ENCODE measurements at places on chromosomes 4 and X.

GRCh38 chrX:152819732-152820131, 10.8 kb downstream of the CETN2 start:
- DNase-seq, result no peak

DNA sequence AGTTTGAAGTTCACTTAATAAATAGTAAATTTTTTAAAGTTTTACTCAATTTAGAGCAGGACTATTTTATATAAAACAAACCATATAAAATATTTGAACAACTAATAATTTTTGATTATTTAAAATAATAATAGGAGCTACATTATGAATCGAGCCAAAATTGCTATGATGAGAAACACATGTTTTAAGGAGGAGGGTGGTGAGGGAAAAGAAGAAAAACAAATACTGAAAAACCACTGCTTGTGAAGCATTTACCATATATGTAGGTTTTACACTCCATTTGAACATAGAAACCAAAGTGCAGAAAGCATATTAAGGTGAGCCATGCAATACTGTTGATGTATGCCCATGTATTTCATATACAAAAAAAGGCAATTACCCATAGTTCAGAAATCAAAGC, 448.9 kb downstream of the FSTL5 start:
- DNase-seq, result no peak

DNA sequence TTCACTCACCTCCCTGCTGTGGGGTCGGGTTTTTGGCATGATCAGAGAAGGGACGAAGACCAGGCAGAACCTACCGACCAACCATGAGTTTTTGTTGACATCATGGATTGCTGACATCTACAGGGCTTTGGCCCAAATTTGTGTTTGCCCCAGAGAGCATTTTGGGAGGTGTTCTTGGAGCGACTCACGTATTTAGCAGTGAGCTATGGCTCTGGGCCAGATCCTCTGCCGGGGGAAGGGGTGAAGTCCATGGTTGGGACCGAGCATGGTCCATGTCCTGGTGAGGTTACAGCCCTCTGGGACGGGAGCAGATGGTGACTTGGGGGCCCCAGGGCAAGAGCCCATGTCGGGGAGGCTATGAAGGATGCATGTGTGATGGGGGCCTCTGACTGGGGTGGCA, 17.4 kb downstream of the SORCS2 start:
- no peak for DNase-seq

DNA sequence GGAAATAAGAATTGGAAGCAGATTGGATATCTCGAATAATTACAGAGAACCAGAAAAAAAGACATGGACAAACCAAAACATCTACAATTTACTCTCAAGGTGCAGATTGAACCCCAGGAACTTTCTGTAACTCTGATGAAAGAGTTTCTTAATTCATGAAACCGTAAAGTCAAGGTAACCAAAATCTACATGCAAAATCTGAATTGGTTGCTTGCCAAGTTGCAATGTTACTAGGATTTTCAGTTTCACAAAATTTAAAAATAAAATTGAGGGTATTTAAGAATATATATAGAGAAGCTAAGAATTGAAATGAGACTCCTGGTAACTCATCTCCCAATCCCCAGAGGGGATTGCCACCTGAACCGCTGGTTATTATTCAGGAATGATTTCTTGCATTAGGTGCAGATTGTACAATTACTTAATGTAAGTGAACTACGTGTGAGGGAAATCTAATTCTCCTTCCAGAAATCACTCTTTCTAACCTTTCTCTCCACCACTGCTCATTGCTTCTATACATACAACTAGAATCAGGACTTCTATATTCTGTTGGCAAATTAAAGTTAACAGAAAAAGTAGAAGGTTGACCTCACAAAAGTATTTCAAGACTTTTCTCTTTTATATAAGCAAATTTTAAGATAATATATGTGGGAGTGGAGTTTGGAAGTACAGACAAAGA, 221.5 kb upstream of the NDST4 start:
- DNase-seq, result no peak

GRCh38 chrX:45524805-45525204, 324.1 kb upstream of the DIPK2B start:
- DNase-seq, result no peak

All from suppressor macrophage treated with lipopolysaccharide for 4 hours (primary cell).